ENCODE measurements at places on chromosomes 3 and 15.

DNA sequence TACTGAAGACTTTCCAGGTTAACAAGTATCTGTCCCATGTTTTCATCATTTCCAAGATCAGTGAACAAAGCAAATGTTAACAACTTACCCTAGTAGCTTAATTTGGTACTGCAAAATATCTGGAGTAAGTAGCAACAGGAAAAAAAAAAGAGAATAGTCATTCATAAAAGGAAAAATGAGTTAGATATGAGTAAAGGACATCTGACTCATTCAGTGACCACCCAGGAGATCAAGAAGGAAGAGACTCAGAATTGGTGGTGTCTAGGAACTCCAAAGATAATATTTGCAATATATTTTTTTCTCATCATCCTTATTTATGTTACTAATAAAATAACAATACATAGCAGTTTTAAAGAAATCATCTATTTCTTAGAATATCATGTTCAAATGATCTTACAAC, 253.8 kb upstream of the COL8A1 start:
- DNase-seq = no peak

DNA sequence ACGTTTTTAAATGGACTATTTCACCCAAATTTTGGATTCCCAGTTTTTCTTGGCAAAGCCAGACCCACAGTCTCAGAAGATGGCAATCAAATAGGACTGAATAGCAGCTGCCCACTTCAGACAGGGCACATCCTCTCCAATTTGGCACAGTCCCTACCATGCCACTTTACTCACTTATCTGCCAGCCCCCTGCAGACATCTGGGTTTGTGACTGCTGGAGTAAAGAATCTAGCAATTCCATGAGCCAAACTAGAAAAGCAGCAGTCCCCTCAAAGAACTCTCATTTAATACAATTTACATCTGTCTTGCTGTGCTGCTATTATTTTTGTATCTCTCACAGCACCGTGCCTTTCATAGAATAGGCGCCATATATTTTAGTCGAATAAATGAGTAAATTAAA, 16.0 kb upstream of the LRRN1 start:
- no peak for DNase-seq

DNA sequence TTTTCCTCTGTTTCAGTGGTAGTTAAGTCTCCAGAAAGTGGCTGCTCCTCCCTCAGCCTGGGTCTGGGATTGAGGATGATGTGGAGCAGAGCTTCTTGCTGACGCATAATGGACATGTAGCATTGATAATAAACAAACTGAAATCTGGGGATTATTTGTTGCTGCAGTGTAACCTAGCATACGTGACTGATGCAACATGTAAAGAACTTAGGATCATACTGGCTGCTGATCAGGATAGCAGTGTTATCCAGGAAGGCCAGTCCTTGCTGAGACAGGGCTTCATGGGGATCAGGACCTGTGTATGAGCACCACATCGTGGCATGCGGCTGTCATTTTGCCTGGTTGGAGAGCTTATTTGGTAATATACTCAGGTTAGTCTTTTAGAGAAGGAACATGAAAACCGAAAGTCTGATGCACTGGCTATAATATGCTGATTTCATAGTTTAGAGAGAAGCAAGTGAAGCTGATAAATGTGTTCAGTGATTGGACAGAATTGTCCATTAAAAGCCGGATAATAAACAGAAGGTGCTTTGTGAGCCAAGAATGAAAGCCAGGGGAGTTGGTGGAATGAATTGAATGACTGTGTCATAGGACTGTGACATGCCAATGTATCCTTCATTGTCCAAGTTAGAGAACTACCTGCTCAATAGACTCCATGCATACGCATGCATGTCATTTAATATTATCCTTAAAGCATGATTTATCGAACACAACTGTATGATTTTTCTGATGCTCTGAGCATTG, 4.1 kb downstream of the MINAR1 start:
- DNase-seq = no peak

DNA sequence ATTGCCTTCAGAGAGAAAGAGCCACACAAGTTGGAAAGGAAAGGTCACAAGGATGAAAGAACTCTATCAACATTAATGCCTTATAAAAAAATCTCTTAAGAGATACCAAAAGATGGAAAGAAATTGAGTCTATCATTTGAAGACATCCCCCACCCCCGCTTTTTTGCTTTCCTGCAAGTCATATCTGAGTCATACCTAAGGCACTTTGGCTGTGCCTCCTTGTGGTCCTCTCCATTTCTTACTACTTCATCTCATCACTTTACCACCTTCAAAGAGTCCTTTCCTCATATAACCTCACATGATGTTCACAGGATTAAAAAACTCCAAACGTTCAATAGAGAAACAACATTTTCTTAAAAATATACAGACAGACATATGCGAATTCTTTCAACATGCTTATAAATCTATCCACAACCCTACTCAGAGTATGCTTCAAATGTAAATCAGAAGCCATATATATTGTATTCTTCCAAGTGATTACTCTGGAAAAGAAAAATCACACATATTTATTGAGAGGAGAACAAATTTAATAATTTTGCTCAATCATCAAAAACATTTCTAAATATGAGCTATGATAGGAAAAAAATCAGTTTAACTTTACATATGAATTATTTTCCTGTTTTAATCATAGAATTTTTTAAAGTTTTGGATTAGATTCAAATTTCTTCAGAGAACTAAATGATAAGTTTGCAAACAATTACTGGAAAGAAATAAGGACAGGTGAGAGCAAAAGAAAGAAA, 1003.9 kb upstream of the CFAP20DC start:
- DNase-seq = no peak

DNA sequence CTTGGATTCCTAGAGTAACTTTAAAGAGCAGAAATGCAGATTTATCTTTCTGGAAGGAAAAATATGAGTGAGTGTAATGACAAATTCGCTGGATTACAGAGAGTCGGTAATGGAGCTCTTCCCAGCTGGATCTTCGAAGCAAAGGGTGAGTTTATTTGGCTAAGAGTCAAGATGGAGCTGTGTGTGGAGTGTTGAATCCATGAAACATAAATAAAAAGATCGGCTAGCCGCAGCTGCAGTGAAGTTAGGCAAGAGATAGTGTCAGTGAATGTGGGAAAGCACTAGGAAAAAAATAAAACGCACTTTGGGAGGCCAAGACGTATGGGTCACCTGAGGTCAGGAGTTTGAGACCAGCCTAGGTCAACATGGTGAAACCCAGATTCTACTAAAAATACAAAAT, 10.3 kb downstream of the NAALADL2 start:
- no peak for DNase-seq

- DNase-seq = no peak
These were observed 80.8 kb downstream of the SLC49A4 start for GRCh38 chr3:122875547-122876127.

GRCh38 chr3:3902161-3902560, 102.9 kb downstream of the LRRN1 start:
- no peak for DNase-seq

- no peak for DNase-seq
These were observed 5.5 kb downstream of the ABTB1 start for GRCh38 chr3:127678315-127678599.

DNA sequence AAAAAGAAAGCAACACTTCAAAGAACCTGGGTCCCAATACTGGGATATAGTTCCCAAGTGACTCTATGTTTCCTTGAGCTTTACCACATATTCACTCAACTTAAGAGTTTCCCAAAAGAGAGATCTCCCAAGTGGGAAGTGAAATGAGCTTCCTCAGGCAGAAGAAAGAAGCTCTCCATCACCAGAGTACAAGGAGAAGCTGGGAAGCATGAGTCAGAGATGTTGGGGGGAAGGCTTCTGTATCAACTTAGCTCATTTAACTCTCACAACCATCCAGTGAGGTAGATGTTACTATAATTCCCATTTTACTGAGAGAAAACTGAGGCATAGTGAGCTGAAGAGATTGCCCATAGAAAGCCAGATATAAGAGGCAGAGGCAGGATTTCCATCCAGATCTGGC, 47.0 kb upstream of the TRIM42 start:
- DNase-seq = no peak

DNA sequence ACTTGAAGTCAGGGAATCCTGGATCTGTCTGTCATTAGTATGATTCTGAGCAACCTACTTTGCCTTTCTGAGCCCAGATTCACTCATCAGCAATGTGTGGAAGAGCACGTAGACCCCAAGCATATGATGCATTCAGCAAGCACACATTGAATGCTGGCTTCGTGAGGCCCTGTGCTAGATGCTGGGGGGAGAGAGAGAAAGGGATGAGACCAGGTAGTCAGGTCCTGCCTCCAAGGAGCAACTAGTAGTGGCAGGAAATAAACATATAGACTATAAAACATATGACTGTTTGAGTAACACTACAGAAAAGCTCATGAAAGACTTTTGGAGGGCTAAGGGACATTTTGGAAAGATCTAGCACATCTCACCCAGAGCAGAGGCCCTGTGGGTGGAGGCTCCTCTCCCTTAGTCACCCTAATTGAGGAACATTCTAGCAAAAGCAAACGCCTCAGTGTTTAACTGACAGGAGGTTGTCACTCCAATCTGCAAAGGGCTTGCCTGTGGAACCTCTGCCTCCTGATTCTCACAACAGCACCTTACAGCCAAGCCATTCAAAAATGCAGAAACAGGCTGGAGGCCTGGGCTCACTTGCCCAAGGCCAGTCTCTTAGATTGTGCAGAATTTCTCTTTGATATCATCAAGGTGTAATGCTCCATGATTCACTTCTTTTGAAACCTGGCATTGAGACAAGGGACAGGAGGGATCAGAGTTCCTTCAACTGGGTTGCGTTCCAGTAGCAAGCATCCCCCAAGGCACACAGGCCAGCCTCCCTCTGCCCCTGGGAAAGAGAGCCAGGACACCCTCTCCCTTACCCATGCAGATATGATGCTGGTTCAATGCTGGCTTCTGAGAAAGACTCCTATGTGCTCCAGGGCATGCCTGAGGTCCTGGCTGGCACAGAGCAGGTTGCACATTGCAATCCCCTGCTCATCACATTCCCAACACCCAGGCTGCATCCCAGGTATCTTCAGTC, 26.1 kb downstream of the STARD5 start:
- DNase-seq = no peak

- peak; percentile 79 for DNase-seq
These were observed 301.0 kb upstream of the UMPS start for GRCh38 chr3:124429129-124429815.

- no peak for DNase-seq
These were observed 289.1 kb downstream of the GAP43 start for GRCh38 chr3:115912372-115912771.

GRCh38 chr15:68431037-68431791, 749 bp downstream of the ITGA11 start:
- no peak for DNase-seq

DNA sequence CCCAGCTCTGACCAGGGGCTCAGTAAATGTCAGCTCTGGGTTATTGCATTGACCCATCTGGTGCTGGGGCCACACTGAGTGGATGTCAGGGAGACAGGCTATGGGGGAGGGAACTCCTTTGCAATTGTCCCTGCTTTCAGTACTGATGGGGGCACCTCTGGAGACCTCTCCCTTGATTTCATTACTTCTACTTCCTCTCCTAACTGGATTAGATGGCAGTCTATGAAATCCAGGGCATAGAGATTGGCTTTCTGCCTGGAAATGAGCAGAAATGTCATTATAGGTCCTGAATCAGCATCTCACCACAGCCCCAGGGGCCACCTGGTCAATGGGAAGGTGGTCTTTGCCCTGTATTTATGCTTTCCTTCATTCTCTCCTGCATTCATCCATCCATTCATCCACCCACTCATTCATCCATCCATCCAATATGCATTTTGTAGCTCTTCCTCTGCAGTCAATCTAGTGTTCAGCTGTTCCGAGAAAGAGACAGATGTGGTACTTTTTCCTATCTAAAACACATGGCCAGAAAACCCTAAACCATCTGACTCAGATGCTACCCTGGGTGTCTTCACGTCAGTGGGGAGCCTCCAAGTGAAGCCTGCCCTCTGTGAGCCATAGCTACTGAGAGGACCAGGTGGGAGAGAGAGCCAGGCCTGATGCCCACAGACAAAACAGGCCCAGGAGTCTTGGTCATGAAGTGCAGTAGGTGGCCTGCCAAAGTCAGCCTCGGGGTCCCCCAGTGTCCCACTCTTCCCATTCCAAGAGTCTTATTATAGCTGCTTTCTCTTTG, 57.1 kb downstream of the CCDC33 start:
- DNase-seq = no peak

DNA sequence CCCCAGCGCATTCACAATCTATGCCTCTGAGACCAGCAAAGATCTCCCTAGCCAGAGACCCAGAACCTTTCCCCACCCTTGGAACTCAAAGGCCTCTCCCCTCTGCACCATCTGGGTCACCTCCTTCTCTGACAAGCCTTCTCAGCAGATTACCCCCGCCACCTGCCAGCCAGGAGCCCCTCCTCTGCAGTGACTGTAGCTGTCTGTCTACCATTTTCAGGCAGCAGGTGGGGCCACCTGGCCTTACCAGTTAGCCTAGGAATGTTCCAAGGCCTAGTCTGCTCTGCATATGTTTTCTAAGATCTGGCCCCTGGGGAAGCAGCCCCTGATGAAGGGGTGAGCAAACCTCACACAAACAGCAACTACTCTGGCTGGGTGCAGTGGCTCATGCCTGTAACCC, 2.4 kb downstream of the MYLK start:
- DNase-seq = no peak

DNA sequence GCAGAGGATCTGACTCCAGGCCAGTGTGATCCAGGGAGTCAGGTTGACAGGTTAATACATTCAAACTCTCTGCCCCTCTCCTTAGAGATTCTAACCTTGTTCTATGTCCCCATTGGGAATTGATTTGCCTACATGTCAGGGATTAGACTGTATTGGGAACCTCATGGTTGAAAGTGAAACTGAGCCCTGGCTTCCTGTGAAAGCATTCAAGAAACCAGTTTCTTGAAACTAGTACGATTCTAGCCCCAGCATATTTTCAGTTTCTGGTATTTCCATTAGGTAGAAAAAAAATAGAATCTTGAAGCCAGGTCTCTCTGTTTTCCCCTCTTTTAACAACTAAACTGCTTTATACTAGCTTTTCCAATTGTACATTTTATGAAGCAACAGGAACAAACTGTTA, 140.4 kb upstream of the ABI3BP start:
- DNase-seq = no peak

DNA sequence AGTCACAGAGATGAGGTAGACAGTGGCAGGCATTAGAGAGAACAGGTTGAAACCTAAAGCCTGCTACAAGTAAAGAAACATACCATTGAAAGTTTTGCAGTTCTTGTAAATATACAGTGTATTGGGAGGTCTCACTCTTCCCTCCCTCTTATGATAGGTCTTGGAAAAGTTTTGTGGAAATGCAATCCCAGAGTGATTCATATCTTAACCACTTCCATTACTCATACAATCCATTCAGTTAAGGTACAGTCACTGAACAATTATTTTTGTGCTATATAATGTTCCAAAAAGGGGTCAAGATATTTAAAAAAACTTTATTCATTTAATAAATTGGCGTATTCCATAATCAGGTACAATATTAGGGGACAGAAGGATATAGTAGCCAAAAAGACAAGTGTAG, 737.7 kb upstream of the ALCAM start:
- no peak for DNase-seq

DNA sequence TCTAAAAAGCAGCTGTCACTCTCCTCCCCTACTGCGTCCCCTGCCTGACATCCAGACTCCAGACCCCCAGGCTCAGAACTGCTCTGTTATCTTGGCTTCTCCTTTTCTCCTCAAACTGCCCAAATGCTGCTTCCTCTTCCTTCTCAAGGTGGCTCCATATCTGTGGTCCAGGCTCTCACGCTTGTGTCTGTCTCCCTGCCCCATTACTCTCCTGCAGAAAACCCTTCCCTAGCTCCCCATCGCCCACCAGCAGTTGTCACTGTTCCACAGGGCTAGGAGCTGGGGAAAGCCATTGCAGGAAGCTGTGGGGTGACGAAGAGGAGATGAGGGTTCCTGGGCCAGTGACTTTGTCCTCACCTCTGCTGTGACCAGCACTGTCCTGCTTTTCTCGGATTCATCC, 30.7 kb upstream of the CGNL1 start:
- DNase-seq = no peak

- no peak for DNase-seq
These were observed 109.5 kb downstream of the SYNPR start for GRCh38 chr3:63387568-63387967.

Data from SK-N-MC (cell line).